ENCODE measurements at places on chromosomes 2 and 18.

DNA sequence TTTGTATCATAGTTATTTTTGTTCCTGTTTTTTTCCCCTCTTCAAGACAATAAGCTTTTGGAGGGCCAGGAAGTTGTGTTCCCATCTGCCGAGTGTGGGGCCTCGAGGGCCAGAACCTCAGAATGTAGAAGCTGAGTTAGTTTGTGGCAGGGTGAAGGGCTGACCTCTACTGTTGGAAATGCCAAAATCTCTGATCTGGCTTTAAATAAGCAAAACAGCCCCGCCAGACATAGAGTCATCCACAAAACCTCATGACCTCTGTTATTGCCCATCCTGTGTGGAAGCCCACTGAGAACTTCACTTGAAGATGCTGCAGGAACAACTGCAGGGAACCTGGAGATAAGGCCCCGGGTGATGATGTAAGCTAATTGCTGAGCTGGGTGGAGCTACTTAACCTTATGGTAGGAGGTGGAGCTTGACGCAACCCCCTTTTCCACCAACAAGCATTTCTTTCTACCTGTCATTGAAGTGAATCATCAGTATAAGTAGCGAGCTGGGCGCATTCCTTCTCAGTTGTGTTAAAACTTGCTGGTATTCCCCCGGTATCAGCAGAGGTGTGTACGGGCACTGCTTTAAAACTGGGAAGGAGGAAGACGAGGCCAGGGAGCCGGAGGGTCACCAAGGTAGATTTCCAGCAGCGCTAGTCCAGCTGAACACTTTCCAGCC is 177.2 kb downstream of the NEDD4L start:
- DNase-seq: no peak

DNA sequence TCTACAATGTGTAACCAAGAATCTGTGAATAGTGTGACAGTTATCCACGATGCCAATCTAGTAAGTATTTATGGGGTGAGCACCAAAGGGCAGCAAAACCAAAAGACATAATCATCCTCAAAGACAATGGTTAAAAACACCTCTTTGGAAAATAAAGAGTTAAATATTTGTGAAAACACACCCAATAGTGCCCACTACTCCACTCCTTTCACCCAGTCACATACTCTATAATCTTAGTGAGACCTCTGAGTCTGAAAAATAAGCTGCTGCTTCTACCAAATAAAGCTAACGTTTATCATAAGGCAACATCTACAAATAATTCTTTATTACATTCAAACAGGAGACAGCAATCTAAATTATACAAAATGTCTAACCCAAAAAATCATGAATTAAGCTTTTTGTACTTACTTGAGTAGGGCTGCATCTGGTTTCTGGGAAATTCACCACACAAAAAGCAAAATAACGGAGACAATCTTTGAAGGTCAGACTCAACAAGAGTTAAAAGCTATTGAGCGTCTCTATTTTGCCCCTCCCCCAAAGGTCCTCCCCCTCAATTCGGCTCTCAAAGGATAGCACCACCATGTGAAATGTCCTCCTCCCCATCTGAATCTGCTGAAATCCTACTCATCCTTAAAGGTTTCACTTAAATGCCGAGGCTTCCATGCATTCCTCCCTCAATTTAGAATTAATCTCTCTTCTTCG is 2.0 kb downstream of the RAPH1 start:
- no peak for DNase-seq

- no peak for DNase-seq
Measured at GRCh38 chr2:189191766-189192165, 12.2 kb upstream of the COL5A2 start.

DNA sequence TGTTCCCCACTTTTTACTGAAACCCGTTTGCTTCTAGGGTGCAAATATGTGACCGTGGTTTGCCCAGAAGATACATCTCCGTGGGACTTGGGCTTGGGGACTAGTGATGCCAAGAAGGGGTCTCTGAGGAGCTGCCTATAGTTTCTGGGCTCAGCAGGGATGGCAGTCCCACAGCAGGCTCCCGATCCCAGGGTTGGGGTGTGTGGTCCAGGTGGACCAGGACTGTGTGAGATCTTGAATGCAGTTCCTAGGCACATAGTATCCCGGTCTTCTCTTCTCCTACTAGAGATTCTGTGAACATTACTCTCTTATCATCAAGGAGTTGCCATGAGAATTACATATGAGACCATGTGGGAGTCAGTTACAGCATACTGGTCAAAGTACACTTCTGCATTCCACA is 435.8 kb upstream of the SPRED2 start:
- no peak for DNase-seq

DNA sequence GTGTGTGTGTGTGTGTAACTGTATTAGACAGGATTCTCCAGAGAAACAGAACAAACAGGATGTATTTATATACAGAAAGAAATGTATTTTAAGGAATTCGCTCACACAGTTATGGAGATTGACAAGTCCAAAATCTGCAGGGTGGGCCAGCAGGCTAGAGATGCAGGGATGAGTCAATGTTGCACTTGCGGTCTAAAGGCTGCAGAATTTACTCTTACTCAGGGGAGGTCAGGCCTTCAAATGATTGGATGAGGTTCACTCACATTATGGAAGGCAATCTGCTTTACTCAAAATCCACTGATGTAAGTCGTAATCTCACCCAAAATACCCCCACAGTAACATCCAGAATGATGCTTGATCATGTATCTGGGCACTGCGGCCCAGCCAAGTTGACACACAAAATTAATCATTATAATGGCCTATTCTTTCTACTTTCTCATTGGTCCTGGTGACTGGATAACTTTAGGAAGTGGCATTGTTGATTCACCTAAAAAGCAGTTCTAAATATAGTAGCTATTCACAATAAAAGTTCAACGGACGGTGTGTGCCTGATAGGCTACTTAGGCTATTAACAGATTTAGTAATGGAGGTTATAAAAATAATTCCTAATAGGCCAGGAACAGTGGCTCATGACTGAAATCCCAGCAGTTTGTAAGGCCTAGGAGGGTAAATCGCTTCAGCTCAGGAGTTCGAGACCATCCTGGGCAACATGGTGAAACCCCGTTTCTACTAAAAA is 40.6 kb upstream of the ACYP2 start:
- DNase-seq: no peak

DNA sequence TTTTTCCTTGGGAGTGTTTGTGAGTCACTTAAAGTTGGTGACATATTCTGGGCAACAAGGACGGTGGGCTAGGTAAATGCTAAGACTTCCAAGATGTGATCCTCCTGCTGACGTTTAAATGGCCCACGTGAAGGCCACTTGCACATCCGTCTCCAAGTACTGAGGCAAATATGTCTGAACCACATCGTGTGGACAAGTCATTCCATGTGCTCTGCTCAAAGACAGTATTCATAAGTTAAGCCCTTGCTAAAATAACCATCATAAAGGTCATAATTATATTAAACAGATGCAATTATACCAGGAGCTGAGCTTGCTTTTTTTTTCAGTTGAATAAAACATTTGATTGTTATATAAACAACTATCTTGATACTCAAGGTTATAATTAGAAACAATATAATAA is 44.8 kb downstream of the SPP2 start:
- DNase-seq: no peak

DNA sequence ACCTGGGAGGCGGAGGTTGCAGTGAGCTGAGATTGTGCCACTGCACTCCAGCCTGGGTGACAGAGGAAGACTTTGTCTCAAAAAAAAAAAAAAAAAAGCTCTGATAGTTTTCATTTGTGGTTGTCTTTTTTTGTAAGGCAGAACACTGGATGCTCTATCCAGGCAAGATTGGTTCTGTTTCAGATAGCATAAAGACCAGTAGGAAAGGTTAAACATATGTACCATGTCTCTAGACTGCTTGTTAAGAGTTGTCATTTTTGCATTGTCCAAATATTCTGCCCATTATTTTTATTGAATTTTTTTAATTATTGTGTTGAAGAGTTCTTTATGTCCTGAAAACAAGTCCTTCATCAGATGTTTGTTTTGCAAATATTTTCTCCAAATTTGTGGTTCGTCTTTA is 60.0 kb downstream of the NCOA1 start:
- no peak for DNase-seq

DNA sequence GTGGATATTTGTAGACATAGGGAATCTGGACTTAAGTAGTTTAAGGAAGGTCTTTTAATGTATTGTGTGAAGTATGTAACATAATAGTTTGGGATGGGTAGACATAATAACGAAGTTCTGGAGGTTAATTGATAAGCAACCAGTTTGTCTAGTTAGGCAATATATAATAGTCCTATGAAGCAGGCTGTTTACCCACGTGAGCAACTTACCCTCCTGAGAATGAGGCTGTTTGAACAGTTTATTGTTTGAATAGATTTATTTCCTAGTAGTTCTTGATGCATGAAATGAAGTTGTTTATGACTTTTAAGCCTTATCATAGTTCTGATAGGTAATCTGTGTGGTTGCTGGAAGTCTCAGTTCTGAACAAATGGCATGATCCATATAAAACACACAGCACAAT is 361.5 kb downstream of the GALNT13 start:
- no peak for DNase-seq

- no peak for DNase-seq
Measured at GRCh38 chr2:105328281-105329196, 996 bp downstream of the TGFBRAP1 start.

- DNase-seq: no peak
Measured at GRCh38 chr18:58287353-58288274, 243.6 kb downstream of the NEDD4L start.

GRCh38 chr2:10777842-10778723 is 34.5 kb downstream of the PDIA6 start:
- no peak for DNase-seq

- no peak for DNase-seq
Measured at GRCh38 chr2:233353101-233353768, 1.1 kb upstream of the DGKD start.

GRCh38 chr2:27501042-27501441 is 4.4 kb downstream of the GCKR start:
- DNase-seq: no peak

DNA sequence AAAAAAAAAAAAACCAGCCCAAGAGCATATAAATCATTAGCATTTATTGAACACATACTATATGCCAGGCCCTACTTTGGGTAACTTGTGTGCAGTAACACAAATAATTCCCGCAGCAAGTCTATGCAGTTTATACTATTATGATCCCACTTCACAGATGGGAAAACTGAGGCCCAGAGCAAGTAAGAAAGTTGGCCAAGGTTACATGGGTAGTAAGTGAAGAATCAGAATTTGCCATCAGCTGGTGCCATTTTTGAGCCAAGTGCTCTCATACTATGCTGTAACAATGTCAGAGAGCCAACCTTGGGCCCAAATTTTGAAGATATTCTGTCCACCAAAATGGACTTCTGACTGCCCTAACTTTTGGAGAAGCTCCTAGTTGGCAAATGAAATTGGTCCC is 13.5 kb upstream of the PSD4 start:
- DNase-seq: no peak

- DNase-seq: no peak
Measured at GRCh38 chr18:58484989-58485981, 143.6 kb downstream of the ALPK2 start.

- DNase-seq: no peak
Measured at GRCh38 chr18:12246849-12247808, 7.0 kb upstream of the CIDEA start.

DNA sequence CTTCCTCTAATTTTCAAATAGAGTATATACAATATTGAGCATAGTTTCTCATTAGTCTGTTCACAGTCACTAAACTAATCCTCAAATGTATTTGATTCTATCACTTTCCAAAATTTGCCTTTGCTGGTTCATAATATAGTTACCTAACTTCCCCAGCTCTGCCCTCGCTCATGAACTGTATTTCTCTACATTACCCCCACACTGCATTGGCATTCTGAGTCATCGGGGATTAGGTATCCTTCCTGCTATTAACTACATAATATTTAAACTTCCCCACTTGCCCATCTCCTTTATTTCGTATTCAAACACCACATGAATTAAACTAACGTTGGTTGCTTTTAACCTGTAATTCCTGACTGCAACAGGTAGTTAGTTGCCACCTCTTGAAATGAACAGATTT is 14.8 kb upstream of the CLASP1 start:
- DNase-seq: no peak

GRCh38 chr2:3633089-3633981 is 24.7 kb upstream of the ALLC start:
- no peak for DNase-seq

GRCh38 chr2:193845604-193846003 is 1650.9 kb upstream of the TMEFF2 start:
- no peak for DNase-seq

- DNase-seq: no peak
Measured at GRCh38 chr2:150450765-150451164, 36.7 kb downstream of the RND3 start.

GRCh38 chr2:215430528-215431187 is 5.2 kb downstream of the FN1 start:
- DNase-seq: no peak

GRCh38 chr2:3433776-3434400 is 54.4 kb downstream of the TRAPPC12 start:
- no peak for DNase-seq

GRCh38 chr18:24656050-24656449 is 195.6 kb downstream of the HRH4 start:
- no peak for DNase-seq
